Neural crest cell (in vitro differentiated cells): ENCODE measurements at places on chromosomes 16 and 17.
A peak's percentile ranks its signal among the peaks of the same experiment; 100 is the strongest.

- DNase-seq = no peak
Measured at GRCh38 chr16:56776562-56776961, 46.6 kb downstream of the NUP93 start.

GRCh38 chr17:52537421-52537820 is 378.9 kb upstream of the CA10 start:
- DNase-seq = no peak

DNA sequence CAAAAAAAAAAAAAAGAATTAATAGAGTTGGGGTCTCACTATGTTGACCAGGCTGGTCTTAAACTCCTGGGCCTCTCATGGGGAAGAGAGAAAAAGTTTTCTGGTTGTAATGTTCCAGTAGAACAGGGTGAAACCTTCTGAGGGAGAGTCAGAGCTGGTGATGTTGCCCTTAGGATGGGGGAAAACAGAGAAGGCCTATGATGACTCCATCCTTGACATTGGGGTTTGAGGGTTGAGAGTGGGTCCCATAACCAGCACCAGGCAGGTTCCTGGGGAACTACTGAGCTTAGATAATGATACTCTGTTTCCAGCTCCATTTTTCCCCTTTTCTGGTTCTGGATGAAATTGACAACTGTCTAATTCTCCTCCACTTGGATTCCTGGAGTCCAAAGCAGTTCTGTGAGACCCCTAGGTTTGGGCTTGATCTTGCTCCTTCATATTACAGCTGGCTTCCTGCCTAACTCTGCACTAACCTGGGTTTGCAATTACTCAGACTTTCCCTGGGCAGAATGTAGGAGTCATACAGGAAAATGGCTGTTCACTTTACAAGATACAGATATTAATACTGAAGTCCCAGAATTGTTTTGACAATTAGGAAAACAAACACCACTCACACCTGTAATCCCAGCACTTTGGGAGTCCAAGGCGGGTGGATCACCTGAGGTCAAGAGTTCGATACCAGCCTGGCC is 62.8 kb upstream of the B4GALNT2 start:
- no peak for DNase-seq

- DNase-seq = peak; percentile 62
Measured at GRCh38 chr17:48878920-48879898, 13.4 kb upstream of the ATP5MC1 start.

DNA sequence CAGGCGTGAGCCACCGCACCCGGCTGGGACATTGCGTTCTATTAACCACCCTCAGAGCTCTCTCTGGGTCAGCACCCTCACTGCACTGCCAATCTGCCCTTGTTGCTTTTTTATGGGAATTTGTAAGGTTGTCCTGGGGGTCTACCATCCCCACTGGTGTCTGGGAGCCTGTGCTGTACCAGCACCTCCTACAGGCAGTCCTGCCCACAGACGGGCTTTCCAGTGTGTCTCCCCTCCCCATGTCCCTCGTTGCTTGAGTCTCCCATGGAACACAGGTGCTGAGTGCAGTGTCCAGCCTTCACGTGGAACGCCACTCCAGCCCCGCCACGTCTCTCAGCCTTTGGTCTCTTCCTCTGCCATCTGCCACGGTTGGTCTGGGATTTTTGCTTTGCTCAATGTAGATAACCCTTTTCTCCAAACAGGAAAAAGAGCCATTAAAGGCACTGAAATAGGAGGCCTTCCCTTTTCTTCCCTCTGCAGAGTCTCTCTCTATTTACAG is 68.0 kb upstream of the CBX4 start:
- no peak for DNase-seq

DNA sequence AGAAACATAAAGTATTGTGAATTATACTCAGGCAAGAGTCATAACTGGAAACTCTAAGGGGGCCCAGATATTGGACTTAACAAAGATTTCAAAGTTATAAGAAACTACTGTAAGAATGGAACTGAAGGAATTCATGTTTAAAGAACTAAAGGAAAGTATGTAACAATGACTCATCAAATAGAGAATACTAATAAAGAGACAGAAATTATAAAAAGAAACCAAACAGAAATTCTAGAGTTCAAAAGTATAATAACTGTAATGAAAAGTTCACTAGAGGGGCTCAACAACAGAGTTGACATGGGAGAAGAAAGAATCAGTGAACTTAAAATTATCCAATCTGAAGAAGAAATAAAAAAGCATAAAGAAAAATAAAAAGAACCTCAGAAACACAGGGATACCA is 55.4 kb downstream of the ADCY9 start:
- no peak for DNase-seq

DNA sequence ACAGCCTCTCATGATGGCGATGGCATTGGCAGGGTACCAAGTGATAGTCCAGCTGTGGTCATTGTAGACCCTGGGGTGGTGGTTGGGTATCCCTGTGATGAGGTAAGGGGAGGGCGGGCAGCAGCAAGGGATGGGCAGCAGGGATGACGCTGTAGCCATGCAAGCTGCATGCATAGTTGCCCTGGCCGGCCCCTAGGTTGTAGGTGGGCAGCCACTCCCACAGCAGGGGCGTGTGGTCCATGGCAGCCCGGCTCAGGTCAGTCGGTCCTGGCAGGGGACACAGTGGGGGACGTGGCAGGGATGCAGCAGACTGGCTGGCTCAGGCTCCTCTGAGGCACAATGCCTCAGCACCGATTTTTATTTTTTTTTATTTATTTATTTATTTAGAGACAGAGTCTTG is 8.7 kb downstream of the DRC3 start:
- DNase-seq = no peak

GRCh38 chr17:6681176-6681575 is 29.6 kb downstream of the C17orf100 start:
- DNase-seq = no peak

DNA sequence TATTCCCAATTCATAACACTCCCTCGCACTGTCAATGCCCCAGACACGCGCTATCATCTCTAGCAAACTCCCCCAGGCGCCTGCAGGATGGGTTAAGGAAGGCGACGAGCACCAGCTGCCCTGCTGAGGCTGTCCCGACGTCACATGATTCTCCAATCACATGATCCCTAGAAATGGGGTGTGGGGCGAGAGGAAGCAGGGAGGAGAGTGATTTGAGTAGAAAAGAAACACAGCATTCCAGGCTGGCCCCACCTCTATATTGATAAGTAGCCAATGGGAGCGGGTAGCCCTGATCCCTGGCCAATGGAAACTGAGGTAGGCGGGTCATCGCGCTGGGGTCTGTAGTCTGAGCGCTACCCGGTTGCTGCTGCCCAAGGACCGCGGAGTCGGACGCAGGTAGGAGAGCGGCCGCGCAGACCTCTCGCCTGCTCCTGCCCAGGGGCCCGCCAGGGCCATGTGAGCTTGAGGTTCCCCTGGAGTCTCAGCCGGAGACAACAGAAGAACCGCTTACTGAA is at the start of gene GRN:
Gene GRN, plus strand, starts transcription at position 364 of the 515 bp plus-strand sequence. CDS start 3,863 bp downstream, outside the sequence.
- DNase-seq = peak; percentile 87

DNA sequence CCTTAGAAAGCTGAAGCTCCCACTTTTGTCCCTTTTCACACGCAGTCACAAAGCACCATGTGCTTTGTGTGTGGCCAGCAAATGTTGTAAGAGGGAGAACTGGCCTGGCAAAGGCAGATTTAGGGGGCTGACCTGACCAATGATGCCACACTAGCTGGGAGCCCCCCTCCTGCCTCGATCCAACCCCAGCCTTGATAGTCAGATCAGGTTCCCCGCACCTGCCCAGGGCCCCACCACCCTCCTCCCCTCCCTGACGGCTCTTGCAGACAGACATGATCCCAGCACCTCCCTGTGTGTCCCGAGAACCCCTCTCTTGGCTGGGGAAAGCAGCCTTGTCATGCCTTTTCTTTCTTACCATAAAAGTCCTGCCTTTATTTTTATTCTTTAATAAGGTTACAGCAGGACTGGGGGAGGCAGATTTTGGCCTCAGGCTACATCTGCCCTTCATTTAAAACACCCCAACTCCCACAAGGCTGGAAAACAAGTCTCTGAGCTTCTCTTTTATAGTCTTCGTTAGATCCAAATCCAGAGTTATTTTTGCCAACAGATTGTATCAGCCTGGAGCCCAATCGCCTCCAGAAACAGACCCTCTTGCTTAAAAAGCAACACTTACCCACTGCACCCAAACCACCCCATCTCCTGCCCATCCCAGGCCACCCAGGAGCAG is 201.8 kb upstream of the CDH5 start:
- no peak for DNase-seq

DNA sequence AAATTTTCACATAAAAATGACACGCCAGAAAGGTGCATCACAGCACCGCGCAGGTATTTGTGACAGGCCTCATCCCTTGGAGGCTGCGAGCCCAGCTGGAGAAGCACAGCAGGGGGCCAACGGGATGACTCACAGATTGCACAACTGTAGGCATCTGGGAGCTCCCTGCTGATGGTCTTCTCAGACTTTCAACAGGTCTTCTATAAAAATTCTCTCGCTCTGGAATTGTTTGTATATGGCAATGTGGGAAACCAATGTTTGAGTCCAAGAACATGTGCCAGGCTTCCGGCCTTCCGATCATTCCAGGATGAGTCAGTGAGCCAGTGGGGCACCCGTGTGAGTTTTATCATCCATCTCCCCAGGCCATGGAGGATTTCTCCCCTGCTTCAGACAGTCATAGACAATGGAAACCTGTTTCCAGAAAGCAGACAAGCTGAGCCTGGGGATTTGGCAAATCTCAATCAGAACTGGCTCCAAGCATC is 24.1 kb upstream of the ADORA2B start:
- DNase-seq = no peak

- no peak for DNase-seq
Measured at GRCh38 chr17:31390748-31391495, 553 bp upstream of the RAB11FIP4 start.

DNA sequence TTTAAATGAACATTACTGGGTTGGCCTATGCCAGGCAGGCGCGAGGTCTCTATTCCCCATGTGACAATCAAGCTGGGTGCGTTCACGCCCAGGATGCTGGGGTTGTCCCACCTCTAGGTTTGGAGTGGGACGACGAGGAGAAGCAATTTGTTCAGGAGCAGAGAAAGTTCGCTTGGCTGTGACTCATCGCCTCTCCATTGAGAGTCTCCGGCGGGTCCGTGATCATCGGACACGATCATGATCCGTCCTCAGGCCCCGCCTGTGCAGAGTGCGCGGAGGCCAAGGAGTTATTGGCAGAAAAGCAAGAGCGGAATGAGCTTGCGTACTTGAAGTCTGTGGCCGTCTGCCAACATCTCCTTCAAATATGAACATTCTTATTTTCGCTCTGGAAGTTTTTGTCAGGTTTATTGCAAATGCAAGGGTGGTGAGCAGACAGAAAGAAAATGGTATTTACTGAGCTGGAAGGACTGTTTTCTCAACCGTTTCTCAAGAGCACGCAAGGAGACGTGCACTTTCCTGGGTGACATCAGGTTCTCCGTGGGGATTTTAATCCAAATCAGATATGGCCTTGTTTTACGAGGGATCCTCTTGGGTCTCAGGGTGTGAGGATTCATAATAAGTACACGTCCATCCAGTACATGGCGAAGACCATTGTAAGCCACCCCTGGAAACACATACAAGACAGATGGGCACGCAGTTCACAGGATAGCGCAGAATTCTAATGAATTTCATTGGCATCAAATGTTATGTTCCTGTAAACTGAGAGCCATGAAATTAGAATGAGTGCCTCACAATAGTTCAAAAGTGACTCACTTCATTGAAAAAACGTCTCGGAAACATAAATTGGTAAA is 70.1 kb upstream of the CREBBP start:
- DNase-seq = no peak
